NCI-H187 (cell line): ENCODE measurements at places on chromosomes 2 and 18.

GRCh38 chr2:16654833-16655444, 10.7 kb downstream of the CYRIA start:
- no peak for DNase-seq

- no peak for DNase-seq
Observed at GRCh38 chr2:160920791-160921303, 239.4 kb upstream of the TANK start.

DNA sequence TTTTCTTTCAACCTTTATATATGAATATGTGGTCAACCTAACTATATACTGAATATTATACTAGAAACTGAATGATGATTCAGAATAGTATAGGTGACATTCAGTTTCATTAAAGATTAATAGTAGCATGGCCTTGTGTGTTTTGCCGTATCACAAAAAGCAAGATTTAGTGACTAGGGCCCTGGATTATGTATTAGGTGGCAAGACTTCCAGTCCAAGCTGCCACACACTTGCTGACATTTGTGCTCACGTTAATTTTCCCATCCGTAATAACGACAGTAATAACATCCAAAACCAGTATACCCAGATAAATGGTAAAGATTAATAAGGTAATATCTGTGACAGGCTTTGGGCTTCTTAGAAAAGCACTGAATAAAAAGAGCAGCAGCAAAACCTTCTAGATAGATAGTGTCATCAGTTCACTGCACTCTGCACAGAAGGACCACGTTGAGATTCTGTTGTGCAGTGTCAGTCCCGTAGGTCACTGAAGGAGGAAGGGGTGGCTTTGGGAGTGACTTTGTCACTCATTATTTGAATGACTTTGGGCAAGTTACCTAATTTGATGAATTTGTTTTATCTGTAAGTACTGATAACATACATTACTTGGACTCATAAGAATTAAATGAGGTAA, 451.7 kb downstream of the PTPRM start:
- DNase-seq = no peak

DNA sequence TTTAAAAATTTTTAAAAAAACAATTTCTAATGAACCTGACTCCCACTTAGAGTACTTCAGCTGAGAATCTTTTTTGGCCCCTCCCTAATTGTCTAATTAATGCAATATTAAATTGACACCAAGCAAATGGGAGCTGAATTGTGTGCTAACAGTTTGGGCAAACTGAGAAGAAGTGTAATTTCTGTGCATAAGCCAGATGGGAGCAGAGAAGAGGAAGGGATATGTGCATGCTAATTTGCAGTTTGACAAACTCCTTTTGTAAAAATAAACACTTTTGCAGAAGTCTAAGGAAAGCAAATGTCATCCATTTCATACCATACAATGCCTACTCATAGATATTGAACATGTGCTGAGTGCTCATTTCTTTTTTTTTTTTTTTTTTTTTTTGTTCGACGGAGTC, 332.0 kb downstream of the CYRIA start:
- no peak for DNase-seq

DNA sequence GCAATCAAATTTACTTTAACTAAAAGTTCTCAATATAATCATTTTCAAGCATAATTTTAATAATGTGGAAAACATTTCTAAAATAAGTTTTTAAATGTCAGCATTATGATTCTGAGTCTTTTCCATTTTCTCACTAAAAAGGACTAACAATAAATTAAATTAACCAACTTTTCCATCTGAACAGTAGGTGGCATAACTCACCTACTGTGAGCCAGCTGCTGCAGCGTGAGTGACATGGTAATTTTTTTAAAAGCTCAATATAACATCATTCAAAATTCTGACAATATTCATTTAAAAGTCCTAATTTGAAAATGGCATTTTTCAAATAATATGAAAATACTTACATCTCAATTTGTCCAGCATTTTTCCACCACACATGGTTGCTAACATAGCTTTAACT, 66.5 kb downstream of the DTNB start:
- DNase-seq = no peak

DNA sequence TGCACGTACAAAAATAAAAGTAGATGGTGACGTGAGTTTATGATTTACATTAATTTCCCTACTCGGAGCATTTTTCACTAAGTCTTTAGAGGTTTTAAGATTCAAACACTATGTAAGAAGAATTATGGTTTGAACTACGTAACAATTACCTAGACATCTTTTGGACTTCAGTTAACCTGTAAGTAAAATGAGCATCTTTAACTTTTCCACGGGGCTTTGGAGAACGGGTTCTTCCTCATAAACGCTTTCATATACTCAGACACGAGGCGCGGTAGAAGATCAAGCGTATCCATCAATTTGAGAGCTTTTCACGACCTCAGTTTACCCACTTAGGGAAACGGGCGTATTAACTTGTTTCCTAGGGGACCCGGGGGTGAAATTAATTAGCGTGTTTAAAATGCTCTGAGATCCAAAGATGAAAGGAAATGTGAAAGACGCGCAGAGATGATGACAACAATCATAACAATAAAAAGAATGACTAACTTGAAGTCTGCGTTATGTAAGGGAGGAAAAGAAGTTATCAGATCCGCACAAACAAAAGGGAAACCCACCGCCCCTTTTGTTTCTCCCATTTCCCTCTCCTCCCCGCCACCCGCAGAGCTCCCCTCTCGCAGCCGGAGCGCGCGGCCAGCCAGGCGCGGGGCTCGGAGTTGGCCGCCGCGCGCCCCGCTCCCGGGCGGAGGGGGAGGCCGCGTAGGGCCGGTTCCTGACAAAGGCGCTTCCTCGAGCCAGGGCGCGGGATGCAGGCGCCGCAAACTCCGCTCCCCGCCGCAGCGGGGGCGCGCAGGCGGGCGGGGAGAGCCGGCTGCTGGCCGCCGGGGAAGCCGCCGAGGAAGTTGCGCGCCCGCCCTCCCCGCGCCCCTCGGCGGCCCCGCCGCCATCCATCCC, 807 bp downstream of the PELI1 start:
- DNase-seq = peak; percentile 61

- DNase-seq = no peak
Observed at GRCh38 chr18:61949946-61950345, 57.1 kb upstream of the RNF152 start.

DNA sequence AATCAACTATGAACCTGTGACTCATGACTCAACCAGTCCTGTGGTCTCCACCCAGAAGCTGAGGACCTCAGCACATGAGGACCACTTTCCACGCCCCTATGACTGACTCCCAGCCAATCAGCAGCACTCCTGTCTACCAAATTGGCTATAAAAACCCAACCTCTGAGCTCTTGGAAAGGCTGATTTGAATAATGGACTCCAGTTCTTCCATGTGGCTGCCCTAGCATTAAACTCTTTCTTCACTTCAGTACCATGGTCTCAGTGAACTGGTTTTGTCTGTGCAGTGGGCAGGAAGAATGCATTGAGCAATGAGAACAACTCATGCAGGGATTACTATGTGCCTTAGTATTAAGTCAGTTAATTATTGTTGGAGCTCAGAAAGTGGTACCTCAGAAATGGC, 78.3 kb downstream of the CMPK2 start:
- DNase-seq = no peak

GRCh38 chr2:229273006-229273722, 2.1 kb upstream of the PID1 start:
- DNase-seq = no peak

DNA sequence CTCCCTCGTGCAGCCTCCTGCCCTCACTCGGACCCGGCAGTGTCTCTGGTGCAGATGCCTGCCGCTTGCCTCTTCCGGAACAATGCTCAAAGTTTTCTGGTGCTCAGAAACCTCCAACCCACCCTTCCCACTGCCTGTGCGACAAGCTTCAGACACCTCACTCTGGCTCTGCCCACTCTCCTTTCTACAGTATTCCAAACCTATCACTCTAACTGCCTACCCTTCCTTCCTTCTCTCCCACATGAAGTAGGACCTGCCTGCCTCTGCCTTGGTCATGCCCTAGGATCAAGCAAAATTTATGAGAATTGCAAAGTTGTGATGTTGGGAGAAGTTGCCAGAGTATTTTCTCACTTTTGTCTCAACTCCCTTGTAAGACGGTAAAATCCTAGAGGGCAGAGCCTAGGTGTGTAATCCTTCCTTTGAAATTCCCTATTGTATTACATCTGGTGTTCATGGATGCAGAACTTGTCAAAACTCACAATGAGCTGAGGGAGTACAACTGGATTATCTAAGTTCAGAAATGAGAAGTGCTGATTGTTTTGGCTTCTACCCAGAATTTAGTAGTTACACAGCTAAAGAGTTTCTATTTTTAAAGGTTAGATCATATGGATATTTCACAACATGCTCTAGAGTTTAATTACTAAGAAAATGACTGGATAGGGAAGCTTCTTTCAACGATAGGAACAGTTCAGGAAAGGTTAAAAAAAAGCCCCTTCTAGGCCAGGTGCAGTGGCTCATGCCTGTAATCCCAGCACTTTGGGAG, 7.2 kb downstream of the NPC1 start:
- no peak for DNase-seq

DNA sequence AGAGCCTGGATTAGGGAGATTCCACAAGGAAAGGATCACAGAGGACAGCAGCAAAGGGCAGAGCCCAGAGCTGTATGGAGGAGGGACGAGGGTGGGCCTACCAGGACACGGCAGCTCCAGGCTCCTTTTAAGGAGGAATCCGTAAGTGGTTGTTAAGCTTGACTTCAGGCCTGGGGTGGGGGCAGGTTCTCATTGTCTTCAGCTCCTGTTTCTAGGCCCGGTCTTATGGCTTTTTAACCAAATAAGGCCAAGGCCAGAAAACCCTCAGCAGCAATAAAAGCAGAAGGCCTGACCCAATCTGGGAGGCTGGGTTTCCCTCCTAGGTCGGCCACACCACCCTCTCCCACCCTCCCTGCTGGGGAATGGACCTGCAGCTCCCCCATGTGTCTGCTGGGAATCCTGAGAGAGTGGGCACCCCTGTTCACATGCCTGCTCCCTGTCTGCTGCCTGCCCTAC, 111.2 kb downstream of the PLB1 start:
- no peak for DNase-seq

- no peak for DNase-seq
Observed at GRCh38 chr2:146623771-146624170, 1221.1 kb upstream of the ACVR2A start.

DNA sequence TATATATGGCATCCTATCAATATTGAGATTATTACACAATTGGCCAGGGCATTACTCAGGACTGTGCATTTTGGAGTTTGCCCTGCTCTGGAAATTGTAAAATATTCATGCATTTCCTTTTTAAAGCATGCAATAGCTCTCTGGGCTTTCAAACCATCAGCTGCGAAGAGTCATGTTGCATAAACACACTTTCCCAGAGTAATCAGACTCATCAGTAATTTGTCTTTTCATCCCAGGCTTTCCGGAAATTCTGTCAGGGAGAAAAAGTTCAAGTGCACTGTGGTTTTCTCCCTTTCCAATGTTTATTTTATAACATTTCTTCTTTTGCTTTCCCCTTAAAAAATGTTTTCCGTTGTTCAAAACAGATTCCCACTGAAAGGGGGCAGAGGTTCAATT, 38.9 kb upstream of the FHL2 start:
- DNase-seq = no peak
